ENCODE measurements at places on chromosomes 4 and X.

GRCh38 chr4:174314770-174315169 is 31.1 kb downstream of the CEP44 start:
- no peak for DNase-seq

DNA sequence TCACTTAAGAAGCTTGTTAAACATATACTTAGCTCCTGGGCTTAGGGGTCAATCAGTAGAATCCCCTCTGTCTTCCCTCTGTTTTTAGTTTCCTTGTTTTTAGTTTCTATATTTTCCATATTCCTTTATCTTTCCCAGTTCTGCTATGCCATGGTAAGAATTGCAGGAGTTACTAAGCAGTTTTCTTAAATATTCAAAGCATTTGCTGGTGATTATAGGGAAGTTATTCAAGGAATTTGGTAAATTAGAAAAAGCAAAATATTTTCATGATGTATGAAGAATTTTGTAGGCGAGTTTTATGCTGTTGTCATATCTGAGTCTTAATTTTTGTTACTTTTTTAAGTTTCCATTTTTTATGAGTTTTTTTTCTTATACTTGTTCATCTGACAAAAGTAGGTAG is 91.6 kb upstream of the NUDT6 start:
- DNase-seq = no peak

DNA sequence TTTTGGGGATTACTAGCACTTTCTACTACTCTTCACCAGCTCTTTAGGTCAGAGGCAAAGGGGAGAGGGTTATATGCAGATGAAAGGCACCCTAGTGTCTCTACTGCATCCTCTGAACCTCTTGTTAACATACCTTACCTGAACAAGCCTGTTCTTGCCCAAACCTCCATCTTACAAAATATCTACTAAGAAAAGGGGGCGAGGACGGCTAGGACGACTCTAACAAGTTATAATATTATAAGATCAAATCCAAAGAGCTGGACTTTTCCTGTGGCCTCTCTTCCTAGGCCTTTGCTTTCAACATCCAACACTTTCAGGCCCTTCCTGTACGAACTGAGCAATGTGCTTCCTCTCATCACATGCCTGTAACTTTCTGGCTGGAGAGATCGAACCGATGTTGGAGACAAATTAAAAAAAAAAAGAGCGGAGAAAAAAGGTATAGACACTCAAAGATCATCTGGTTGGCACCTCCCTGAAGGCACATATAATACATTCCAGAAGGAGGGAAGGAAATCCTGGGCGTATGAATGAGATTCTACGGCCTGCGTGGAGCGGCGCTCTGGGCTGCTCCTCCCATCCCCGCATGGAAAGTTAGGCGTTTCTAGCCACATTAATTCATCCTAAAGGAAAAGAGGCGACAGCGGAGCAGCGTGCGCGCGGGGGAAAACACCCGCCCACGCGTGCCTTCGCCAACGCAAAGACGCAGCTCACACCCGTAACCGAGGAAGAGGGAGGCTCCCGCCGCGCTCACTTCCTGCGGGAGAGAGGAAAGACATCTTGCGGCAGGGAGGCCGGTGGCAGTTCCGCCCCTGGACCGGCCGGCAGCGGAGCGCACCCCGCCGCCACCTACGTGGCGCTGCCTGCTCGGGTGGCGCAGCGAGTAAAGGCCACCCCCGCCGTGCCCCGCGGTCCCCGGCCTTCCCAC is 808 bp downstream of the PRDM5 start:
- DNase-seq = no peak

DNA sequence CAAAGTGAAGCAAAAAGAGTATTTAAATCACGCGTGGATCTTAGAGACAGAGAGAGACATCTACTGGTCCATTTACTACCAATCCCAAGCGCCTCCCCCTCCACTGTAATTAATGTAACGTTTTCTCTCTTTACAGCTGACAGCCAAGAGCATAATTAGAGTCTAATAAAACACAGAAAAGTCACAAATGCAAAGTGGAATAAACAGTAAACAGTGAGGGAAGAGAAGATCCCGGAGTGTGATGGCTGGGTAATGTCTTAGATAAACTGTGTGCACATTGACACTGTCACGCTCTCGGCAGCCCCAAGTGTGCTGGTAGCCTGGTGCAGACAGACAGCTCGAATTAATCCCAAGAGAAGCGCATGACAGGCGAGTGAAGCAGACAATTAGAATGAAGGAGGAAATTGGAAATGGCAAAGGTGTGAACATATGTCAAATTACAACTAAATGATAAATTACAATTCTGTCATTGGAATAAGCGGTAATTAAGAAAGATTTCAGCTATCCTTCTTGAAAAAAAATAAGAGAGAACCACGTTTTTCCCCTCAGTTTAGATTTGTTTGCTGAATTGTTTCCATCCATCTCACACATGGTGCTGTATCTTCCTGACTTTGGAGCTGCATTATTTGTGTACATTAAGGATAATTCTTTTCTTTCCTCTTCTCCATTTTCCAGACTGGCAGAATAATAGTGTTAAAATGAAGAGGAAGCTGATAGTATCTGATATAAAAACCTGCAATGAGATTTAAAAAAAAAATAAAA is 100.1 kb downstream of the CXXC4 start:
- DNase-seq = no peak

- no peak for DNase-seq
Observed at GRCh38 chrX:40061871-40062524, 35.8 kb downstream of the BCOR start.

- DNase-seq = no peak
Observed at GRCh38 chr4:90078440-90078839, 48.8 kb upstream of the CCSER1 start.

DNA sequence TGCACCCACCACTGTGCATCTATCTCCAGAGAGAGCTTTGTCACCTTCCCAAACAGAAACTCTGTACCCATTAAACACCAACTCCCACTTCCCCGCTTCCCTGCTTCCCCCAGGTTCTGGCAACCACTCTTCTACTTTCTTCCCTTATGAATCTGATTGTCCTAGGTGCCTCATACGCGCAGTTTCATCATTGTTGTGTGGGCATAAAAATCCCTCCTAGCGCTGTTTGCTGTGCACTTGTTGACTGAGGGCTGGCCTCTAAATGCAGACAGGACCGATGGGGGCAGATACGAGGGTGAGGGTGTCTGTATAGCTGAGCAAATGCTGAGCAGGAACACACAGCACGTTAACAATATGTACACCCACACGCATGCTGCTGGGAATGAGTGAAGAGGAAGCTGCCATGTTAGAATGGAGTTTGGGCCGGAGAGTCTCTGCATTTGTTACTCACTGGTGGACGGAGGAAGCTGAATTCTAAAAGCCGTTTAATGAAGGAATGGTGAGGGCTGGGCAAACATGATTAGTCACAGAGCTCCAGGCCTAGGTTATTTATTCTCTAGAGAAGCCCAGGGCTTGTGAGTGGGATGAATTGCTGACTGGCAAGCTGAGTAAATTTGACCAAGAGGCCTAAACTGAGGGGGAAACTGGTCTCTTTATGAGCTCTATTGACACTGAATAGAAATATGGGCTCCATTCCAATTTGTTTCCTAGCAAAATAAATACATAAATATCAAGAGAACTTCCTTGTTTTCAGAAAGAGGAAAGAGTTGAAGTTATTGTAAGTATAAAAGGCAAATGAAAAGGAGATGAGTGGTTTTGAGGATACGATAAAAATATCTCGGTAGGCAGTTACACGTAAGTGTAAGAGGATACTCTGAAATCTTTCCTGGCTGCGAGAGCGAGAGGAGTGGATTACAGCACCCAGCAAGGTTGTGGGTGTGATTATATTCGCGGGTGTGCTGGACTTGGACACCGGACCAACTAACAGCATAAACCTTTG is 95.9 kb upstream of the RPS6KA3 start:
- DNase-seq = no peak
